ENCODE measurements at places on chromosomes 11 and 22.

DNA sequence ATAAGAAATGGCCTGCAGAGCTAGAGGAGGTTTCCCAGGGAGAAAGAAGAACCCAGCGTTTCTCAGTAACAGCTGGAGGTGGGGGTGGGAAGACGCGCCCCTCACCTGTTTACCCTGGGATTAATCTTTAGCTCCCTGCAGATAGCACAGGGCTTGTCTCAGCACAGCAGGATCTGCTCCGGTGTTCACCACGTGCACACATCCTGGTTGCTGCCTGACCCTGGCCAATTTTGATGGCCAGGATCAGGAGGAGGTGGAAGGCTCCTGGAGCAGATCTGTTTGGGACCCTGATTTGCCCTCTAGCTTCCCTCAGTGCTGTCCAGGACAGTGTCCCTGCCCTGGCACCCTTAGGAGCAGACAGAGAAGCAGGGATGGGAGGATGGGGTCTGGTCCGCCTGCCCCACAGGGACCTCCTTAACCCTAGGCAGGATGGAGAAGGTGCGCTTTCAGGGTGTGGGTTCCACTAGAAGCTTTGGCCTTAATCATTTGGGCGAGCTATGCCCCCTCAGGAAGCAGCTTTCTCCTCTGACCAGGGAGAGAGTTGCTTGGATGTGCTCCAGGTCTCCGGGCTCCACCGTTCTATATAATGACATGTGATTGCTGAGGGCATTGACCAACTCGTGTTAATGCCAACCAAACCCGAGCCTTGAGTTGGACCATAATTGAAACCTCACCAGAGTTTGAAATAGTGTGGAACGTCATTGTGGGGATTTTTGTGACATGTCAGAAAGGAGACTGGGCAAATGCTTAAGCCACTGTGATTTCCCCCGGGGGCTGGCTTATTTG, 19.3 kb downstream of the UPB1 start:
- no peak for DNase-seq

- DNase-seq, result no peak
These were observed 414.5 kb upstream of the SYN3 start for GRCh38 chr22:33472462-33473344.

DNA sequence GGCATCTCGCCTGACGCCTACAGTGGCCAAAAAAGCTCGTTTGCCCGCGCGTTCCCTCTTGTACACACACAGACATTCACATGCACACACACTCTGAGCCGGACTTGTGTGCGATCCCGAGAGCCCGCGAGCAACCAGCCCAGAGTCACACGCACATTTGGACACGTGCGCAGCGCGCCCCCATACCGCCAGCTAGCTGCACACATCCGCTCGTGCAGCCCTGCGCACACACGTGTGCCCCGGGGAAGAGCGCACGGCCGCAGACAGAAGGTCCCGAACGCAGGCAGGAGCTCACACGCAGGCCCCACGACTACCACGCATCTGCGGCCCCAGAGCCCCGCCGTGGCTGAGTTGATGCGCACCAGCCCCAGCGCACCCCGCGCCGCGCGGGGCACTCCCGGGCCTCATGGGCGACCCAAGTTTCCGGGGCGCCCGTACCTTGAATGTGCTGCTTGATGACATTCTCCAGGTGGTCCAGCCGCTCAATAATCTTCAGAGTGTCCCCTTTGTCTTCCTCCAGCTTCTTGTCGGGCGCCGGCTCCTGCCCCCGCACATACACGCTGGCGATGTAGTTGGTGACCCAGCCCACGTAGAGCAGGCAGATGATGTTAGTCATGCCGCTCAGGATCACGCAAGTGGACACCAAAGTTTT, 758 bp downstream of the GALNT18 start:
- peak; percentile 12 for DNase-seq

GRCh38 chr22:42388130-42388797, 43.9 kb downstream of the NFAM1 start:
- DNase-seq, result no peak

DNA sequence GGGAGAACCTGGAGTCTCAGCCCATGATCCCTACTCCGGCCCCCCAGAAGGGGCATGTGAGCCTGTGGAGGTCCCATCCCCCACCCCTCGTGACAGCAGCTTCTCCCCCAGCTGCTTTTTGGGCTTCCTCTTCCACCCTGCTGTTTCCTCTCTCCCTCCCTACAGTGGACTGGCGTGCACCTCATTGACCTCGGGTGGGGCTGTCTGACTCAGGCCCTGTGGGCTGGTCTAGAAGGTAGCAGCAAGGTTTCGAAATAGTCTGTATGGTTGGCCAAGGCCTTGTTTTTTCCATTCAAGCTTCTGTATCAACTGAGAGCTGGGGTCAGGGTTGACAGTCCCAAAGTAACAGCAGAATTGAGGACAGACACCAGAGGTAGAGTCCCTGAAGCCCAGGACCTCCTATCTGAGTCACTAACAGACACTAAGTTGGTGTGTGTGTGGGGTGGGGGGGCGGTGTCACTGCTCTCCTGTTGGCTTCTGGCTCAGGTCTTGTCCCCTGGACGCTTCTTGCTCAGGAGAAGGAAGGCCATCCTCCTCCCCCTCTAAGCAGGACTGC, 7.7 kb downstream of the SLC37A2 start:
- no peak for DNase-seq

GRCh38 chr11:47863189-47863897, 15.2 kb upstream of the NUP160 start:
- DNase-seq, result peak; percentile 47

GRCh38 chr11:61710019-61710418, 29.8 kb downstream of the DAGLA start:
- no peak for DNase-seq

DNA sequence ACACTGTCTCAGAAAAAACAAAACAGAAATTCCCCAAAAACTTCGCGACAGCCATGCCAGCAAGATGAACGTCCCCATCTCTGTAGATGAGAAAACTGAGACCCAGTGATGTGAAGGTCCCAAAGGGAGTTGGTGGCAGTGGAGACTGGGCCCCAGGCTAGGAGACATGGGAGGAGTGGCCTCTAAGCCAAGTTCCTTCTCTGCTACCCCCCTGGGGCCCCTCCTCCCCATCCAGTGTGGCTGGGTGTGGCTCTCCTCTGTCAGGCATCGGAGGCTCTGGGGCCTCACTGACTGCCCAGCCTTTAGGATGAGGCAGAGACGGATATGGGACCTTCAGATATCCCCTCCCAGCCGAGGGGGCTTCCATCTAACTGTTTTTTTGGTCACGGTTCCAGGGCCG, 9.8 kb downstream of the RELT start:
- DNase-seq, result no peak

DNA sequence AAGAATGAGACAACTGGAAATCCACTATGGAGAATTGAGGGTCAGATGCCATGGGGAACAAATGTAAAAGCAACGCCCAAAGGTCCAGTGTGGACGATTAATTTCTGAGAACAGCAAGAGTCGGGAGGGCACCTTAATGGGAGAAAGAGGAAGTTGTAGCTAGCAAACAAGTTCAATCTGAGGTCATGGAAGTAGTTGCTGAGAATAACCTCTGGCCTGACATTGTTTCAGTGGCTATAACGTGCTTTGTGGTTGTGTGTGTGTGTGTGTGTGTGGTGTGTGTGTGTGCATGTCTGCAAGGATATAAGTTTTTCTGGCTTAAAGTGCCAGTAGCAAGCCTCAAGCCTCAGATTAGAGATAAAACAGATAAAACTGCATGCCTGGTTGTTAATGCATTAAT, 1630.1 kb upstream of the TENM4 start:
- DNase-seq, result no peak

- DNase-seq, result no peak
These were observed 74.6 kb downstream of the CELSR1 start for GRCh38 chr22:46462726-46463371.

DNA sequence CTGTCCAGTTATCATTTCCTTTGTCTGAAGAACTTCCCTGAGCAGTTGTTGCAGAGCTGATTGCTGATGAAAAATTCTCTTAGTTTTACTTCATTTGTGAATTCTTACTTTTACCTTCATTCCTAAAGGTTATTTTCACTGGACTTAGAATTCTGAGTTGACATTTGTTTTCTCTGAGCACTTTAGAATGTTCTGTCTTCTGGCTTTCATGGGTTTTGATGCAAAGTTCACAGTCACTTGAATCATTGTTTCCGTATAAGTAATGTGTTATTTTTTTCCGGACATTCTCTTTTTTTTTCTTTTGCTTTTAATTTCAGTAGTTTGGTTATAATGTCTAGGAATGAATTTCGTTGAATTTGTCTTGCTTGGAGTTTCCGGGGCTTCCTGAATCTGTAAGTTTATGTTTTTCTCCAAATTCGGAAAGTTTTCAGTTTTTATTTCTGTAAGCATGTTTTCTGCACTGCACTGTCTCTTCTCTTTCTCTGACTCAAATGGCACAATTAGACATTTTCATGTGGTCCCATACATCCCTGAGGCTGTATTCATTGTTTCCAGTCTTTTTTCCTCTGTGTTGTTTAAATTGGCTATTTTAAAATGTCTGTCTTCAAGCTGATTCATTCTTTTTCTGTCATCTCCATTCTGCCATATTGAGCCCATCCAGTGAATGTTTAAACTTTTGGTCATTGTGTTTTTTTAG, 68.5 kb upstream of the NARS2 start:
- no peak for DNase-seq

DNA sequence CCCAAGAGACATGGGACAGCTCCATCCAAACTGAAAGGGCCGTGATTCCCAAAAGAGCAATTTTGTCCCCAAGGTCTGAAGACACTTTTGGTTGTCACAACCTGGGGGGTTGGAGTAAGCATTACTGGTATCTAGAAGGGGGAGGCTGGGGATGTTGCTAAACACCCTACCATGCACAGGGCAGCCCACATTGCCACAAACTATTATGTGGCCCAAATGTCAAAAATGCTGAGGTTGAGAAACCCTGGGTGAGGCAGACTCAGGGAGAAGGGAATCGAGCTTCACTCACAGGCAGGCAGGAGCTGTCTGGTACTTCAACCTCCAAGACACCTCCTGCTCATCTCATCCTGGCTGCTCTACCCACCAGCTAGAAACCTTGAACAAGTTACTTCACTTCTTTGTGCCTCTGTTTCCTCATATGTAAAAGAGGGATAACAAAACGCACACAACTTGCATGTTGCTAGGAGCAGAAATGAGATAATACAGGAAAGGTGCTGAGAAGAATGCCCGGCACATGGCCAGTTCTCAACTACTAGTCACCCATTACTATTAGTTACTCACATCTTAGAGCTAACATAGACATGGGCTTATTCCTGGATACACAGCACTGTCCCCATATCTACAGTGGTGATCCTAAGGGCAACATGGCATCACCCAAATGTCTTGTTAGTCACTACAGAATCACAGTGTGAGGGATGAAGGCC, 8.8 kb downstream of the SERPIND1 start:
- DNase-seq, result no peak

GRCh38 chr22:49404576-49405241, 423.0 kb downstream of the BRD1 start:
- DNase-seq, result no peak

- no peak for DNase-seq
These were observed 10.6 kb downstream of the FLI1 start for GRCh38 chr11:128704517-128704916.

GRCh38 chr22:36982136-36982535, 37.1 kb downstream of the TST start:
- DNase-seq, result no peak

- DNase-seq, result no peak
These were observed 37.8 kb downstream of the ISX start for GRCh38 chr22:35103761-35104160.

DNA sequence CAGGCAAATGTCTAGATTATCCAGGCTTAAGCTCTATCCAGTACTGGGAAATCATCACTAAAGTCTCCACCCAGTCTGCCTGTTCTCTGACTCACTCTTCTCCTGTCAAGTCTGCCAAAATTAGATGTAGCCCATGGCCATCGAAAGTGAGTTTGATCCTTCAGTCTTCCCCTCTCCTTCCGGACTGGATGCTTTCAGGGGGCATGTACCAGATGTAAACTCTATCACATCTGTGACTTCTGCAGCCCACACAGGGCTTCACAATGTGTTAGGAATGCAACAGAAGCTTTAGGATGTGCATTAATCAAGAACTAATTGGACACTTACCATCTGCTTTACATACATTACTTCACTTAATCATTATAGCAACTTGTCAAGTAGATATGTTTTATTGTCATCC, 12.3 kb downstream of the ME3 start:
- DNase-seq, result no peak

DNA sequence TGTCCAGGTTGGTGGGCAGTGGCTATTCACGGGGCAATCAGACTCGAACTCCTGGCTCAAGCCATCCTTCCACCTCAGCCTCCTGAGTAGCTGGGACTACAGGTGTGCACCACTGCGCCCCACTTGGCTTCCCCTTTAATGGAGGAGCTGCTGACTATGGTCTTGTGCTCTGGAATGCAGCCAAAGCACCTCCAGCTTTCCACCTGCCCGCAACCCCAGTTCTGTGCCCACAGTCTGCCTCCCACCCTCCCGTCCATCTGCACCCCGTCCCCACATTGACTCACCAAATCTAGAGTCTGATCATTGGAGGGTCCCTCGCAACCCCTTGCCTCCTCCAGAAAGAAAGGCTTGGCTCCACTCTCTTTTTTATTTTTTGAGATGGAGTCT, 41.0 kb downstream of the KCNJ4 start:
- DNase-seq, result no peak

DNA sequence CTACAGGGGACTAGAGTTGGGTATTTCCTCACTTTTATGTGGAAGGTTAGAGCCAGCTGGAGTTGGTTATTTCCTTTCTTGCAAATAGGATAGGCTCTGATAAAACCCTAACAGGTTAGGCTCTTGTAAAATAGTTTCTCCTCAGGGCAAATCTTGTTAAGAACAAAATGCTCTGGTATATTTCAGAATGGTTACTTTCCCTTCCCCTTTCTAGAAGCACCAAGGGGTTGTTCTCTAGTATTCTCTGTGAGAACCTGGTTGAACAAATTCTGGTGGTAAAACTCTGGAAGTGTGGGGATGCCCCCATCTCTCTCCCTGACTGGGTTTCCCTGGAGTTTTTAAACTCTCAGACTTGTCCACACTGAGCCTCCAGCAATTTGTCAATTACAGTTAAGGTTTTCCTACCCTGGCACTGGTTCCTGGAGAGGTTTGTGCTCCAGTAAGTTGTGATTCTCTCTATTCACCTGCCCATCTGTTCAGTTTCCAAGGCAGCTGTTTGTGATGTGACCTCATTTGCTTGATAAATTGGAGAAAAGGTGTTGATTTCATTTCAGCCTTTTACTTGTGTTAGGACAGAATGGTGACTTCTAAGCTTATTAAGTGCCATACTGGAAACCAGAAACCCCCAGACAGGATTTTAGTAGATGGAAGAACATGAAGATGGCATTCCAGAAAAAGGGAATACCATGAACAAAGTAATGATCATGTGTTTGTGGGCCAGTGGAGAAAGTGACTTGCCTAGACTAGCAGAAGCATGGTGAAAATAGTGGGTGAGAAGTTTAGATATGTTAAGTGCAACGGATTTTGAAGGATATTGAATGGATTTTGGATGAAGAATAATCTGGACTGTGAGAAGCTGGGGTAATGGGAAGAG, 64.6 kb downstream of the EXT2 start:
- DNase-seq, result no peak

- no peak for DNase-seq
These were observed 6.8 kb downstream of the RNF169 start for GRCh38 chr11:74755395-74755995.

GRCh38 chr11:111019451-111019850, 226.1 kb upstream of the POU2AF2 start:
- no peak for DNase-seq

Measured in NCI-H460 (cell line).